Smooth muscle cell of the pulmonary artery (primary cell): ENCODE measurements at places on chromosomes 13 and 19. TPM values are rescaled to one million over a fixed set of nuclear protein-coding genes. Genes with fewer than 3 reads are reported as not detected.

SPRED3 gene
- total RNA-seq: 3.0 and 6.0 TPM in 2 replicates

SYT5 gene
- 0.13 TPM in 1 of 2 replicates, not detected in the other for total RNA-seq

C3 gene
- 62.9 and 313 TPM in 2 replicates for total RNA-seq

ZNF540 gene
- total RNA-seq: 0.69 and 0.72 TPM in 2 replicates

TEKTIP1 gene
- total RNA-seq: 0.20 TPM in 1 of 2 replicates, not detected in the other

IGFL1 gene
- not detected in 2 replicates for total RNA-seq

PRTN3 gene
- 0.07 TPM in 1 of 2 replicates, not detected in the other for total RNA-seq

GSX1 gene
- total RNA-seq: not detected in 2 replicates

B9D2 gene
- 4.0 and 4.5 TPM in 2 replicates for total RNA-seq

ZFP30 gene
- 14.9 and 17.1 TPM in 2 replicates for total RNA-seq

PTPRH gene
- total RNA-seq: 1.9 and 5.7 TPM in 2 replicates

RNF17 gene
- total RNA-seq: 0.98 TPM in 1 of 2 replicates, not detected in the other

GARIN5B gene
- 0.10 TPM in 1 of 2 replicates, not detected in the other for total RNA-seq

DMKN gene
- total RNA-seq: 2.1 and 3.6 TPM in 2 replicates

LIG4 gene
- 10.9 and 11.7 TPM in 2 replicates for total RNA-seq

VSTM1 gene
- total RNA-seq: not detected in 2 replicates

DEDD2 gene
- total RNA-seq: 21.5 and 23.0 TPM in 2 replicates

SPACA4 gene
- total RNA-seq: not detected in 2 replicates

NUP62 gene
- 22.2 and 29.3 TPM in 2 replicates for total RNA-seq

PRSS57 gene
- not detected in 2 replicates for total RNA-seq

SIGLEC5 gene
- total RNA-seq: not detected in 2 replicates

BSG gene
- 556 and 625 TPM in 2 replicates for total RNA-seq

C19orf47 gene
- 7.1 and 7.4 TPM in 2 replicates for total RNA-seq

ZNF69 gene
- 5.2 and 7.1 TPM in 2 replicates for total RNA-seq

ZBTB7A gene
- total RNA-seq: 28.2 and 36.9 TPM in 2 replicates

SIGLEC8 gene
- total RNA-seq: not detected in 2 replicates
